ENCODE measurements at places on chromosomes 3 and 15. TPM values are rescaled to one million over a fixed set of nuclear protein-coding genes. Genes with fewer than 3 reads are reported as not detected.

Gene CPNE9
- not detected for total RNA-seq

DNA sequence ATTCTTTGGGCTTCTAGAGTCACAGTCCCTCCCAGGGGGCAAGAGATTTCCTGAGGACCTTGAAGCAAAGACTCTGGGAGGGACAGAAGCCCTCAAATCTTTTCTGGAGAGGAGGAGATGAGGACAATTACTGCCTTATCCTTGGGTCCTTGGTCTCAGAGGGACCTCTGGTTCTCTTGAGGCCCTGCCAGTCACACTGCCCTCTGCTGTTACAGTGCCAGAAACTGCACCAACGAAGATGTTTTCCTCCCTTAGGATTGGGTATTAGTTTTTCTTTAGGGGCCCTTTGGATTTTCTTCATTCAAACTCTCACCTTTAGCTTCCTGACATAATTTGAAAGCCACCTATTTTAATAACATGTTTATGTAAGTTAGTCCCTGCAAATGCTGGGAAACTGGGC is 58.2 kb upstream of the SCN5A start:
- H3K4me1 ChIP-seq, result no peaks in the 10 kb centered on the region
- DNase-seq, result no peak
- H3K27ac ChIP-seq, result no peak overlapping the region
- no peaks in the 10 kb centered on the region for H3K36me3 ChIP-seq
- no peak overlapping the region for H3K4me3 ChIP-seq
- H3K27me3 ChIP-seq, result peaks cover 35% of the 10 kb centered on the region

- H3K36me3 ChIP-seq, result peaks cover 14% of the 10 kb centered on the region
- peak overlapping the region; percentile 28 for H3K27ac ChIP-seq
- no peak overlapping the region for H3K4me3 ChIP-seq
- DNase-seq, result no peak
Observed at GRCh38 chr3:14459787-14460186, 57.4 kb downstream of the SLC6A6 start.

GRCh38 chr3:54360320-54360719 is 238.0 kb downstream of the CACNA2D3 start:
- no peaks in the 10 kb centered on the region for H3K36me3 ChIP-seq
- no peaks in the 10 kb centered on the region for H3K27me3 ChIP-seq
- no peak overlapping the region for H3K27ac ChIP-seq

Gene MAP6D1
- 5.3 TPM for total RNA-seq

- peaks cover 3% of the 10 kb centered on the region for H3K4me1 ChIP-seq
- H3K27ac ChIP-seq, result no peak overlapping the region
- H3K27me3 ChIP-seq, result peaks cover 3% of the 10 kb centered on the region
- H3K4me3 ChIP-seq, result no peak overlapping the region
Observed at GRCh38 chr15:59558851-59559250, 52.7 kb upstream of the GCNT3 start.

Gene DAPK2
- total RNA-seq, result 0.60 TPM

- H3K4me1 ChIP-seq, result peaks cover 69% of the 10 kb centered on the region
- peaks cover 48% of the 10 kb centered on the region for H3K36me3 ChIP-seq
- H3K27me3 ChIP-seq, result no peaks in the 10 kb centered on the region
- peak overlapping the region; percentile 64 for H3K4me3 ChIP-seq
Observed at GRCh38 chr15:85692873-85693272, 101.9 kb downstream of the KLHL25 start.

DNA sequence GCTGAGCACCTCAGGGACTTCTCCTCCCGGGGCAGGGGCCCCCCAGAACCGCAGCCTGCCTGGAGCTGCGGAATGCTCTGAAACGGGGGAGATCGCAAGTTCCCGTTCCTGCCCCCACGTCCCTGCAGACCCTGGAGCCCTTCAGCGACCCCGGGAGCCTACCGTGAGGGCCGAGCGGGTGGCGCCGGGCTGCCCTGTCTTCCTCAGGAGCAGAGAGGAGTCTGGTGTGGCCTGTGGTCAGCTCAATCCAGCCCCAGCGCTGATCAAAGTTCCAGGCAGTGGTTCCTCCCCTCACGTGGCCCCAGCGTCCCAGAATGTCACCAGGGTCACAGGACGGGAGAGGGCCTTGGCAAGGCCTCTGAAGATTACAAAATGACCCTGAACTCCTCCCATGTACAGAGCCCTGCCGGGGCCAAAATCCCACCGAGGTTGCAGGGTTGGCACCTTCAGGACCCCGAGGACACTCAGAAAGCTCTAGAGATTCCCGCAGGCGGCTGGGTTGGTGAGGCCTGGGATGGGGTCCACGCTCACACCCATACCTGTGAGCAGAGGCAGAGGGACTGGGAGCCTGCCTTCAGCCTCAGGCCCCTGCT is at the start of gene CPN2:
TSS of gene CPN2 (minus strand) at position 249 of the 593 bp plus-strand sequence. CDS start 8,626 bp downstream, outside the sequence.
- no peaks in the 10 kb centered on the region for H3K4me1 ChIP-seq
- DNase-seq, result no peak
- no peak within 1 kb of the TSS for H3K27ac ChIP-seq
- no peaks in the 10 kb centered on the region for H3K27me3 ChIP-seq
- no peak within 1 kb of the TSS for H3K4me3 ChIP-seq
- H3K36me3 ChIP-seq, result no peaks in the 10 kb centered on the region

- DNase-seq, result no peak
- H3K27ac ChIP-seq, result no peak overlapping the region
- no peak overlapping the region for H3K4me3 ChIP-seq
- no peaks in the 10 kb centered on the region for H3K27me3 ChIP-seq
Observed at GRCh38 chr15:101066501-101067408, 147.6 kb downstream of the LRRK1 start.

DNA sequence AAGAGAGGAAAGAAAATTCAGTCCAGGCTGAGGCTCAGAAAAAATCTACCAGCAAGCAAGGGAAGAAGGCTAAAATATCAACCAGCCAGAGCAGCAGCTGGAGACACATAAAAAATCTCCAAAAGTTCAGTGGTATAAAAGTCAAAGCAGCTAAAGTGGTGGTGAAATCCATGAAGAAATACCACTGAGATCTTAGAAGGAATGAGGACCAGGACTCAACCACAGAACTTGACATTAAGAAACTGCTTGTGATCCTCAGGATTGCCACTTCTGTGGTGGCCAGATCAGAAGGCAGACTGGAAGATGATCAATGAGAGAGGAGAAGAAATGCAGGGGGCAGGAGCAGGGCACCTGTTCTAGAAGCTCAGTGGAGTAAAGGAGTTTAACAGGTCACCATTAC is 22.5 kb downstream of the CNTN3 start:
- no peak overlapping the region for H3K27ac ChIP-seq
- DNase-seq, result no peak
- H3K27me3 ChIP-seq, result no peaks in the 10 kb centered on the region
- H3K4me1 ChIP-seq, result no peaks in the 10 kb centered on the region
- H3K36me3 ChIP-seq, result no peaks in the 10 kb centered on the region
- H3K4me3 ChIP-seq, result no peak overlapping the region

DNA sequence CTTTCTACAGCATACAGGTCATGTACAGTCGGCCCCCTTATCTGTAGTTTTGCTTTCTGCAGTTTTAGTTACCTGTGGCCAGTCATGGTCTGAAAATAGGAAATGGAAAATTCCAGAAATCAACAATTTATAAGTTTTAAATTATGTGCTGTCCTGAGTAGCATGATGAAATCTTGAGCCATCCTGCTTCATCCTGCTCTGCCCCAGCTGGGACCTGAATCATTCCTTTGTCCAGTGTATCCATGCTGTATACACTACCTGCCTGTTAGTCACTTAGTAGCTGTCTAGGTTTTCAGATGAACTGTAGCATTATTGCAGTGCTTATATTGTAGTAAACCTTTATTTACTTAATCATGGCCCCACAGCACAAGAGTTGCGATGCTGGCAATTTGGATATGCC is 44.8 kb downstream of the AP4E1 start:
- H3K4me3 ChIP-seq, result no peak overlapping the region
- no peaks in the 10 kb centered on the region for H3K27me3 ChIP-seq
- H3K27ac ChIP-seq, result no peak overlapping the region
- DNase-seq, result no peak

GRCh38 chr15:42608110-42608531 is 32.7 kb downstream of the STARD9 start:
- peak overlapping the region; percentile 30 for H3K27ac ChIP-seq
- H3K4me1 ChIP-seq, result peaks cover 52% of the 10 kb centered on the region
- DNase-seq, result peak; percentile 64
- no peaks in the 10 kb centered on the region for H3K36me3 ChIP-seq

GRCh38 chr3:70486414-70487017 is 174.1 kb upstream of the MDFIC2 start:
- no peaks in the 10 kb centered on the region for H3K36me3 ChIP-seq
- no peak for DNase-seq
- no peaks in the 10 kb centered on the region for H3K4me1 ChIP-seq
- H3K27ac ChIP-seq, result no peak overlapping the region
- no peak overlapping the region for H3K4me3 ChIP-seq
- peaks cover 25% of the 10 kb centered on the region for H3K27me3 ChIP-seq

DNA sequence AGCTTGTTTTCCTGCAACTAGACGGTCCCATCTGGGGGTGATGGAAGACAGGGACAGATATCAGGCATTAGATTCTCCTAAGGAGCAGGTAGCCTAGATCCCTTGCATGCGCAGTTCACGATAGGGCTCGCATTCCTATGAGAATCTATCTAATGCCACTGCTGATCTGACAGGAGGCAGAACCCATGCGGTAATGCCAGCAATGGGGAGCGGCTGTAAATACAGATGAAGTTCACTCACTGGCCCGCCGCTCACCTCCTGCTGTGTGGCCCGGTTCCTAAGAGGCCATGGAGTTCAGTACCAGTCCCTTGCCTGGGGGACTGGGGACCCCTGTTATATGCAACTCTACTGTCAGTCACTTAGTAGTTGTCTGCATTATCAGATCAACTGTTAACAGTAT is 7.9 kb upstream of the DENND6A start:
- H3K27me3 ChIP-seq, result no peaks in the 10 kb centered on the region
- H3K4me3 ChIP-seq, result no peak overlapping the region
- DNase-seq, result no peak
- no peaks in the 10 kb centered on the region for H3K4me1 ChIP-seq
- no peak overlapping the region for H3K27ac ChIP-seq

Gene GOLGA8S
- 0.18 TPM for total RNA-seq

DNA sequence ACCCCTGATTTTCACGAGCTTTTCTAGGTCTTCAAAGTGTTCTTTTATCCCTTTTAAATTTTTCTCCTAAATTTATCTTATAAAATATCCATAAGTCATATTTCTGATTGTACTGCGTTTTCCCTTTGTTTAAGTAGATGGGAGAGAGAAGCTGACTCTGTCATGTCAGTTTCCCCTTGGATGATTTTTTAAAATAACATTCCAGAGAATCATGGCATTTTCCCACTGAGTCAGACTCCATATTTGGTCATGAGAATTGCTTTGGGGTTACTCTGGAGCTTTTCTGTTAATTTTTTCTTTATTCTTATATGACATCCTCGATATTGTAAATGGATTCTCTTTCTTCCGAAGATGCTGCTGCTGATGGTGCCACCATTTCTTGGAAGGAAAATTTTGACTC is 28.6 kb upstream of the UMPS start:
- H3K4me1 ChIP-seq, result no peaks in the 10 kb centered on the region
- H3K27me3 ChIP-seq, result peaks cover 18% of the 10 kb centered on the region
- DNase-seq, result no peak
- no peak overlapping the region for H3K4me3 ChIP-seq

- no peak for DNase-seq
- H3K36me3 ChIP-seq, result peaks cover 13% of the 10 kb centered on the region
- H3K27me3 ChIP-seq, result no peaks in the 10 kb centered on the region
- H3K4me3 ChIP-seq, result no peak overlapping the region
- H3K27ac ChIP-seq, result peak overlapping the region; percentile 10
- H3K4me1 ChIP-seq, result peaks cover 9% of the 10 kb centered on the region
Observed at GRCh38 chr15:60424006-60424405, 26.2 kb upstream of the ANXA2 start.

Gene HYKK
- 1.5 TPM for total RNA-seq

Gene GOLGA6B
- not detected for total RNA-seq

GRCh38 chr15:29312387-29312786 is 42.8 kb upstream of the NSMCE3 start:
- no peak overlapping the region for H3K4me3 ChIP-seq
- no peaks in the 10 kb centered on the region for H3K36me3 ChIP-seq
- H3K27me3 ChIP-seq, result peaks cover 9% of the 10 kb centered on the region
- no peaks in the 10 kb centered on the region for H3K4me1 ChIP-seq
- no peak for DNase-seq

GRCh38 chr3:34174740-34175139 is 376.3 kb downstream of the PDCD6IP start:
- H3K27me3 ChIP-seq, result peaks cover 11% of the 10 kb centered on the region
- DNase-seq, result no peak
- H3K4me1 ChIP-seq, result no peaks in the 10 kb centered on the region
- H3K4me3 ChIP-seq, result no peak overlapping the region

GRCh38 chr3:116417151-116417550 is 28.1 kb downstream of the LSAMP start:
- H3K4me1 ChIP-seq, result no peaks in the 10 kb centered on the region
- no peak for DNase-seq
- H3K36me3 ChIP-seq, result no peaks in the 10 kb centered on the region
- no peak overlapping the region for H3K27ac ChIP-seq

GRCh38 chr3:138284079-138284478 is 45.6 kb downstream of the NME9 start:
- H3K4me1 ChIP-seq, result peaks cover 3% of the 10 kb centered on the region
- peaks cover 6% of the 10 kb centered on the region for H3K36me3 ChIP-seq
- no peaks in the 10 kb centered on the region for H3K27me3 ChIP-seq
- peak overlapping the region; percentile 6 for H3K27ac ChIP-seq
- H3K4me3 ChIP-seq, result no peak overlapping the region
- no peak for DNase-seq

- H3K27me3 ChIP-seq, result peaks cover 14% of the 10 kb centered on the region
- DNase-seq, result peak; percentile 6
- no peak overlapping the region for H3K4me3 ChIP-seq
- no peaks in the 10 kb centered on the region for H3K36me3 ChIP-seq
- H3K27ac ChIP-seq, result no peak overlapping the region
Observed at GRCh38 chr15:98169551-98169950, 209.0 kb downstream of the ARRDC4 start.

DNA sequence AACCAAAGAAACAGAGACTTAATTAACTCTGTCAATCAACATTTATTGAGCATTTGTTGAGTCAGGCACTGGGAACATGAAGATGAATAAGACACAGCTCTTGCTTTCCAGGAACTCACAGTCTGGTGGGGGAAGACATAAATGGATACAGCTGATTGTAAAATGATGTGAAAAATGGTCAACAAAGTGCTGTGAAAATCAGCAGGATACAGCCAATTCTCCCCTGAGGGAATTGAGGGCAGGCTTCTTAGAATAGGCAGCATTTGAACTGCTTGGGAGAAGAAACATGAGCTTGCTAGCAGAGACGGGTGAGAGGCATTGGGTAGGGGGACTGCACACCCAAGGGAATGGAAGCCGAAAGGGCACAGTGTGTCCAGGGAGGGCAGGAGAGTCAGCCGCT is 41.1 kb downstream of the MFSD1 start:
- no peak overlapping the region for H3K27ac ChIP-seq
- H3K4me3 ChIP-seq, result no peak overlapping the region
- H3K36me3 ChIP-seq, result no peaks in the 10 kb centered on the region
- peaks cover 10% of the 10 kb centered on the region for H3K4me1 ChIP-seq
- no peaks in the 10 kb centered on the region for H3K27me3 ChIP-seq

Gene OCA2
- total RNA-seq, result not detected

Gene MBD4
- total RNA-seq, result 48.2 TPM

- H3K4me3 ChIP-seq, result no peak overlapping the region
- DNase-seq, result no peak
- peaks cover 6% of the 10 kb centered on the region for H3K27me3 ChIP-seq
Observed at GRCh38 chr3:126541628-126542339, 16.9 kb downstream of the C3orf22 start.

Gene TMEM108
- total RNA-seq, result not detected

- peaks cover 6% of the 10 kb centered on the region for H3K27me3 ChIP-seq
- DNase-seq, result peak; percentile 31
- peak overlapping the region; percentile 23 for H3K4me3 ChIP-seq
- H3K36me3 ChIP-seq, result peaks cover 1% of the 10 kb centered on the region
- H3K27ac ChIP-seq, result peak overlapping the region; percentile 15
Observed at GRCh38 chr3:53196575-53197407, 35.8 kb downstream of the PRKCD start.

All from activated naive CD8-positive, alpha-beta T cell treated with anti-CD3 and anti-CD28 coated beads for 36 hours (primary cell).